ENCODE measurements at places on chromosomes 5 and 9.

DNA sequence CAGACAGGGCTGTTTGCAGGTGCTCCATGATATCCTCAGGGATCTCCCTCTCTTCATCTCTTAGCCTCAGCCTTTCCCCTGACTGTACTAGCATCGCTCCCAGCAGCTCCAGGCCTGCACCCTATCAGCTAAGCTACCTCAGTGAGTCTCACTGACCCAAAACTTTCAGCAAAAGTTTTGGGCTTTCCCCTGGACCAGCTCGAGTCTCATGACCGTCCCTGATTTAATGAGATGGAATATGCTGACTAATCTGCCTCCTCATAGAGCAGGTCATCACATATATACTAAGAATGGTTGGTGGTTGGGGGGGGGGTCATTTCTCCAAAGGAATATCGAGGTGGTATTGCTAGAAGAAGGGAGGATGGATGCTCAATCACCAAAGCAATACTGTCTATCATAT lies 151.5 kb downstream of the NR3C1 start:
- no peak for DNase-seq

GRCh38 chr5:96427824-96428223 lies 5.2 kb downstream of the PCSK1 start:
- DNase-seq: peak; percentile 35

GRCh38 chr5:1887588-1888360 lies 5.0 kb upstream of the IRX4 start:
- DNase-seq: no peak

- DNase-seq: no peak
Measured at GRCh38 chr9:94779693-94780290, 53.3 kb downstream of the AOPEP start.

DNA sequence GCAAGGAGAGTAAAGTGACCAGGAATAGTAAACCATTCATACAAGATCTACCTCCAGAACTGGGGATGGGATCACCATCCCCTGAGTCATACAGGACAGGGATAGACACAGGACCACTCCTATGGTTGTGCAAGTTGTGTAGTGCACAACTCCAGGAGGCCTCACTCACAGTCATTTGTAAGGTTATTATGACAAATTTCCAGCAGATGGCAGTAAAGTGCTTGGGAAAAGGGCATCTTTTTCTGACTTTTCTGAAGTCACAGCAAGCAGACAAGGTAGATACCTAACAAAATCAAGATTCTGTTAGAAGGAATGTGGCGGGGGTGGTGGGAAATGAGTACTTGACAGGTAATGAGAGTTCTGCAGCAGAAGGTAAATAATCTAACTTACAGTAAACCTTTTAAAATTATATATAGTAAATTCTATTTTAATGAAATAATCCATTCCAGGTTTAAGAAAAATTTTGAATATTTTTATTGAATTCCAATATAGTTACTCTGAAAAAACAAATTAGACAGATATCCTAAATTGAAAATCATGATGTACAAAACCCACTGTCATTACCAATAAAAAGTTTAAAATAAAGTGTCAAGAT lies 16.7 kb upstream of the KIF27 start:
- DNase-seq: peak; percentile 60

DNA sequence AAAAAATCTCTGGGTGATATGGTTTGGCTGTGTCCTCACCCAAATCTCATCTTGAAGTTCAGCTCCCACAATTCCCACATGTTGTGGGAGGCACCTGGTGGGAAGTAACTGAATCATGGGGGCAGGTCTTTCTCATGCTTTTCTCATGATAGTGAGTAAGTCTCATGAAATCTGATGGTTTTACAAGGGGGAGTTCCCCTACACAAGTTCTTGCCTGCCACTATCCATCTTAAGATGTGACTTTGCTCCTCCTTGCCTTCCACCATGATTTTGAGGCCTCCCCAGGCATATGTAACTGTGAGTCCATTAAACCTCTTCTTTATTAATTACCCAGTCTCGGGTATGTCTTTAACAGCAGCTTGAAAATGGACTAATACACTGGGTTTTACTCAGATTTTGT lies 513.9 kb downstream of the TLE4 start:
- peak; percentile 19 for DNase-seq

- peak; percentile 35 for DNase-seq
Measured at GRCh38 chr5:100797861-100798260, 105.2 kb downstream of the ST8SIA4 start.
